ENCODE measurements at places on chromosomes 7 and 10. TPM values are rescaled to one million over a fixed set of nuclear protein-coding genes. Genes with fewer than 3 reads are reported as not detected.
A peak's percentile ranks its signal among the peaks of the same experiment; 100 is the strongest.

The FAM180A gene
- 11.3 TPM for polyA plus RNA-seq

- DNase-seq = no peak
Observed at GRCh38 chr7:45713669-45714520, 139.7 kb downstream of the ADCY1 start.

The OR9A2 gene
- not detected for polyA plus RNA-seq

DNA sequence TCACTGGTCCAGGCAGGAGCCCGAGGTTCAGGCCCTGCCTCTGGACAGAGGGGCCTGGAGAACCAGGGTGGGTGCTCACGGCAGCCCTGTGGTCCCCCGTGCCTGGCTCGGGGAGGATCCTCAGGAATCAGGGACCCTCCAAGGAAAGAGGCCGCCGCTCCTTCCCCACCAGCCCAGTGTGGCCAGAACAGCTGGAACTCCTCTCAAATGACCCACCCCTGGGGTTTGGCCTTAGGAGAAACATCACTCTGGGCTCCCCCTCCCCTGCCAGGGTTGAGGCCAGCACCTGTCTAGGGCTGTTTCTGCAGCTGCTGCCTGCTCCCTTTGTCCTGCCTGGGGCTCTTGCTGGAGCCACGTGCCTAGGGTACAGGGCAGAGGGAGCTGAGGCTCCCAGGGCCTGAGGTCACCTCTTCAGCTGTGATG lies 161.0 kb downstream of the RNF216 start:
- DNase-seq = no peak

DNA sequence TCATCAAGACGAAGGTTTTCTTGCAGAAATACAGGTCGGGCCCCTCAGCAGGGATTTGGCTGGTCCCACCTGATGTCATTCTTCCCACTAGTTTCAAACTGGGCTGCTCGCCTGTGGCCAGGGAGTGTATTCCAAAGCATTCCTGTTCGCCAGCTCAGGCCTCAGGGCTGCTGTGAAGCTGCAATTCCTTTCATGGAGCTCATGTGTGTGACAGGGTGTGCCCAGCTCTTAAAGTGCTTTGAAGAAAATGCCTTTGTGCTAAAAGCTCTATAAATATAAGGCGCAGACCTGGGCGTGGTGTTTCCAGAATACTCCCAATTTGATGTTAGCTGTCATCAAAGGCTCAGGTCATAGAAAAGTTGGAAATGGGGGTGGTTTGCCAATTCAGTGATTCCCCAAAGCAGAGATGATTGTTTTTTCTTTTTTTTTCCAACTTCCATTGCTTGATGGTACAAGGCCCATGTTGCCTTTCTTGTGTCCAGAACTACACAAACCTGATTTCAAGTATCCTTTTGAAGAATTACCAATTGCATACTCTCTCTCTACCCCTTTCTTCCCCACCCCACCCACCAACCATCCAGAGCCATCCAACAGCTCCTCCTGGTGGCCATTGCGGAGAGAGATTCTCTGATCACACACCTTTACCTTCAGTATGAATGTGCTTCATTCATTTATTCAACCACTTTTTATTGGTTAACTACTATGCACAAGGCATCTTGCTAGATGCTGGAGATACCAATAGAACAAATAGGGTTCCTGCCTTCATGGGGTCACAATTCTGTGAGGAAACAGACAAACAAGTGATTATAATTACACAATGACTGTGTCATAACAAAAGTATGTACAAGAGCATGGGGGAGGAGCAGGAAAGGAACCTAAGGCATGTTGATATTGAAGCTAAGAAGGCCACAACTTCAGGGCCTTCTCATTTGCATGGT lies 297.3 kb upstream of the LYZL1 start:
- DNase-seq = peak; percentile 32

- DNase-seq = no peak
Observed at GRCh38 chr10:63415640-63416244, 50.0 kb downstream of the JMJD1C start.

- no peak for DNase-seq
Observed at GRCh38 chr7:66352071-66352470, 146.9 kb downstream of the TPST1 start.

DNA sequence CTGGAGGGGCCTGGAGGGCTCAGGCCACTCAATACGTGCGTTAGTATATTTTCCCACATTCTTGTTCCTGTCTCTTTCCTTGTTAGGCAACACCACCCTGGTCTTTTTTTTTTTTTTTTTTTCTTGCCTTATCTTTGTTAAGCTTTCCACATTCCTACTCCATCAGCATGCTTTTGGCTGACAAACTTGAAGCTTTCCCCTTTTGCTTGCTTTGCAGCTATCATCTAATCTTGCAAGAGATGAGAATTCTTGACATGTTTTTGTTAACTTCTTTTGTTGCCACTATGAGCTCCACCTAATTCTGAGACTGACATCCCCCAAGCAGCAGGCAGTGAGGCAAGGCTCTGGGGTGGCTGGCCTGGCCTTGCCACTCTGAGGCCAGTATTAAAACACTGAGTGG lies 52.5 kb upstream of the NRP1 start:
- no peak for DNase-seq

GRCh38 chr7:16840094-16840493 lies 35.3 kb upstream of the AGR2 start:
- DNase-seq = no peak

The ZNF394 gene
- polyA plus RNA-seq = 23.6 TPM

The ACTR3C gene
- 3.5 TPM for polyA plus RNA-seq

GRCh38 chr10:8181496-8182157 lies 127.1 kb downstream of the GATA3 start:
- DNase-seq = no peak

The EPC1 gene
- 18.8 TPM for polyA plus RNA-seq

DNA sequence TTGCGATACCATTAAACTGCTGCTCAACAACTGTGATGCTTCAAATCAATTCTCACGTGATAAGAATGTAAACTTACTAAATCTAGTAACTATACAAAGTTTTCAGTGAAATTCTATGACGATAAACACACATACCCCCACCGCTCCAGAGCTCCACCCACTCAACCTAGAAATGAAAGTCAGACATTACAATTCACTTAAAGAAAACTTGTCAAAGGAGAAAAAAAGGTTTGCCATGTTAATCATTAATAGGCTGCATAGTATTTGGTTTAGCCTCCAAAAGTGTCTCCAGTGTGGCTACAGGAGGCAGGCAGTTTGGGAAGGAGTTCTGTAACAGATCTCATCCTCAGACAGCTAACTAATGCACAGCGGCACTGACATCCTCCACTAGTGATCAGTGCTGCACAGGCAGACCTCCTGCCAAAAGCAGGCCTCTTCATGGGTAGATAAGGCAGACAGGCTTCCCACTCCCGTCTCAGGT lies 3.1 kb downstream of the HERPUD2 start:
- no peak for DNase-seq

- no peak for DNase-seq
Observed at GRCh38 chr7:78529392-78529791, 730.8 kb downstream of the PHTF2 start.

The TBC1D12 gene
- polyA plus RNA-seq = 22.9 TPM

The ADAM22 gene
- 0.51 TPM for polyA plus RNA-seq

All from heart right ventricle (tissue), 16 donors.